ENCODE measurements at places on chromosomes 3 and 15. TPM values are rescaled to one million over a fixed set of nuclear protein-coding genes. Genes with fewer than 3 reads are reported as not detected.

TMEM41A gene
- 28.5 TPM for total RNA-seq

CNTN3 gene
- total RNA-seq, result not detected

DNA sequence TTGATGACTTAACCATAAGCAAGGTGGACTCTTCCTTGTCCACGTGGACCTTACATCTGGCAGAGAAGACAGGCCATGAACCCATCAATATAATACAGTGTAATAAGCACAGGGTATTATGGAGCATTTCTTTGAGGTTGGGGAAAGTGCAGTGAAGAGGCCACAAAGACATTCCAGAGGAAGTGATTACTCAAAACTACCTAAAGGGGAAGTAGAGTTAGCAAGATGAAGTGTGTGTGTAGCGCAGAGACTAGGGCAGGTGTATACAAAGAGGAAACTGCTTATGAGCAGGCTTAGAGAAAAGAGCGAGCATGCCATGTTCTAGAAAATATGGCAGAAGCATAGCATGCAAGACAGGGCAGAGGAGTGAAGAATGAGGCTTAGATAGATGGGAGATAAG, 17.9 kb downstream of the CP start:
- DNase-seq, result no peak
- no peaks in the 10 kb centered on the region for H3K36me3 ChIP-seq
- no peaks in the 10 kb centered on the region for H3K27me3 ChIP-seq
- H3K27ac ChIP-seq, result no peak overlapping the region
- peaks cover 4% of the 10 kb centered on the region for H3K4me1 ChIP-seq

DNA sequence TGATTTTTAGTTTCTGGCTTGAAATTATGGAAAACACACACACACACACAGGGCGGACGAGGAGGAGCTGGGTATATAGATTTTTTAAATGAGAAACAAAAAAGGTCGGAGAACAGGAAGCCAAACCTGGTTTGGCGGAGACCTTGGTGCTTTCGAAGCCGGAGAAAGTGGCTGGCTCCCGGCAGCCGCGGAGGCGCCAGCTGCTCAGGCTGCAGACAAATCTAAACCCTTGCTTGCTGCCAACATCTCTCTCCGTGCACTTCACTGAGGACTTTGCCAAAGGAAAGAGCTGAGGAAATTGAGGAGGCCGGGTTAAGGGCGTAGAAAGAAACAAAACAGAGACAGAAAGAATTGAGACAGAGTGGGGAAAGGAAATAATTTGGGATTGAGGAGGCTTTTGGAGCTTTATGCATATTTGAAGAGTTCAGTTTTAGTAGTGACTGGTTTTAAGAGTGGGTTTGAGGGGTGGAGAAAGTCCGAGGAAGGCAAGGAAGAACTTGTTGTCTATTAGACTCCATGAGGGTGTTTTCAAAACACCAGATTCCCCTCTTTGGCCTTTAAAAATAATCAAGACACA, 2.2 kb downstream of the ZIC1 start:
- no peak overlapping the region for H3K27ac ChIP-seq
- peaks cover 87% of the 10 kb centered on the region for H3K27me3 ChIP-seq
- DNase-seq, result no peak
- no peak overlapping the region for H3K4me3 ChIP-seq
- no peaks in the 10 kb centered on the region for H3K4me1 ChIP-seq
- no peaks in the 10 kb centered on the region for H3K36me3 ChIP-seq

All from PC-3 (cell line).